ENCODE measurements at places on chromosomes 16 and 17.

DNA sequence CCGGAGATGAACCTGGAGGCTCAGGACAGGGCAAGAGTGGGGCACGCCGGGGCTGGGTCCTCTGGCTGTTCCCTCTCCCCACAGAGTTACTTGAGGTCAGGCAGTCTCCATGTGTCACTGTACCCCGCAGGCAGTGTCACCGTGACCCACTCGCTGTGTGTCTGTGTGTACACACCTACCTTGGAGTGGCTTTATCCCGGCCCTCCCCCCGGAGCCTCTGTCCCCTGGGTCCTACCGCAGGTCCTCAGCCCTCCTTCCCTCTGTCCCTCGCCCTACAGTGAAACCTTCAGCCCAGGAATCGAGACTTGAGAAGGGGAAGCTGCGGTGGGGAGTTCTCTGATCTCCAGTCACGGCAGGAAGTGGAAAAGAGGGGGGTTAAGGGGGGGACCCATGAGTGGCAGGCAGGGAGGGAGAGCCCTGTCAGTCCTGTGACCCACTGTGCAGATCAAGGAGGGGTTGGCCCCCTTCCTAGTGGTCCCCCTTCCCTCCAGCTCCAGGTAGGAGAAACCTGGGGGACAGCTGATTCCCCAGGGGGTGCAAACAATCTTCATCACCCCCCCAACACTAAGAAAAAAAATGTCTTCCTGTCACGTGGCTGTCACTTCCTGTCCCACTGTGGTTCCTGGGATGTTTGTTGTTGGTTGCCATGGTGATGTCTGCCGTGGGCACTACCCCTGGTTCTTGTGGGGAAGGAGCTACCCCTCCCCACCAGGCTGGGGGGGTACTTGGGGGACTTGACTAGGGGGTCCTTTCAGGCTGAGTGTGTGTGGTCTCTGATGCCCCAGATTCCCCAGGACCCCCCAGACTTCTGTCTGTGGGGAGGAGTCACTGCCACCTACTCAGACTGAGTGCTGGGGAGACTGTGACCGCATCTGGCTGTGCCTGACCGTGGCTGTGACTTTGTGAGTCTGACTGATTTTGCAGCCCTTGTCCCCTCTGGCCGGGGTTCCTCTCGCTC is 13.7 kb downstream of the RARA start:
- no peak for DNase-seq

- DNase-seq = no peak
Measured at GRCh38 chr16:13425836-13426235, 494.1 kb upstream of the ERCC4 start.

GRCh38 chr16:10162981-10163380 is 19.2 kb downstream of the GRIN2A start:
- no peak for DNase-seq

DNA sequence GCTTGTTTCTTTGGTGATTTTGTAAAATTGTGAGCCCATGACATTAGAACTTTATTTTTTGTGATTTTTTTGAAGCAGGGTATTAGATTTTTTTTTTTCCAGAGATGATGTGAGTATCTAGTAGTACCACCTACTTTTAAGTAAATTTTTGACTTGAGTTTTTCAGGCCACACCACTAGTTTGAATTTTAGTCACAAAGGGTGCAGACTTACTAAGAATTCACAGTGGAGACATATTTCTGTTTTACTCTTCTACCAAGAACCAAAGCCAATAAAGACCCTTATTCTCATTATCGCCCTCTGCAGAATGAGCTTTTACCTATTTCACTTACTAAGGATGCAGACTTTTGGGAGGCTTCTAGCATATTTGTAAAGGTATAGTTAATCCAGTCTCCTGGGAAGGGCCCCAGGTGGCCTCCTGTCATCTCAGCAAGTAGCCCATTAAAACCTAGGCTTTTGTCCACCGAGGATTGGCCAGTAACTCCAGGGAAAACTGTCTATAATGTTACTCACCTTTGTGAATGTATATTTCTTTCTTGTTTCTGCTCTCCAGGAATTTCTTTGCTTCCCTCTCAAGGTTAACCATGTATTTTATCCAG is 30.6 kb downstream of the NLK start:
- DNase-seq = no peak

DNA sequence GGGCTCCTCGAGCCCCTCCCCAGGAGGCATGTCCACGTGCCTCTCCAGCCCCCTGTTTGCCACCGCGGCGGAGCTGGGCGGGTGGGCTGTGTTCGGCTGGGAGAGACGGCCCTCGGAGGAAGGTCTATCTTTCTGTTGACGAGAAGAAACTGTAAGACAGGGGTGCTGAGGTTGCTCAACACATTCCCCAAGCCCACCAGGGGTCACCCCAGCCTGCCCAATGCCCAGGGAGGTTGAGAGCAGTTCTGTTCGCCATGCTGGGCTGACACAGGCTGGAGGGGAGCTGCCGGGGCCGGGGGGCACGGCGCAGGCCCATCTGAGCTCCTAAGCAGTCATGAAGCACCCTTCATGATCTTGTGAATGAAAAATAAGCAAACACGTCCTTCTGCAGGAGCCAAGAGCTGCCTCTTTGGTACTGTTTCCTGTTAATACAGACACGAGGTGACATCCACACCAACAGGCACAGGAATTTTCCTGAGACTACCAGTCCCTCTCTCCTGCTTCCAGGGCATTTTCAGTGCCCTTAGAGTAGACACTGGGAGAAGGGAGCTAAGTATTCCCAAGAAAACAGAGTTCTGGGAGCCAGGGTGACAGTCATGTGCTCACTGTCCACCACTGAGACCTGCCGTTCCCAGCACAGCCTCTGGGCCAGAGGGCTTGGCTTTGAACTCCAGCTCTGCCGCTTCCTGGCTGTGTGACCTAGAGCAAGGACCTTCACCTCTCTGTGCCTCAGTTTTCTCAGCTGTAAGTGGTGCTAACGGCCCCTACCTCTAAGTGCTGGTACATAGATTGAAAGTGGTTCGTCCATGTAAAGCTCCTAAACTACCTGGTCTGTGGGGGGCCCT is 9.2 kb downstream of the UBALD2 start:
- no peak for DNase-seq
